Osteocyte (in vitro differentiated cells): ENCODE measurements at places on chromosomes 13 and 19. TPM values are rescaled to one million over a fixed set of nuclear protein-coding genes. Genes with fewer than 3 reads are reported as not detected.

The MYO1F gene
- total RNA-seq: 0.31 and 0.43 TPM in 2 replicates

The POU4F1 gene
- total RNA-seq: not detected in 2 replicates

The NTN5 gene
- 1.3 and 1.7 TPM in 2 replicates for total RNA-seq

The NPAS1 gene
- 0.71 and 0.99 TPM in 2 replicates for total RNA-seq

The FAM124A gene
- total RNA-seq: 1.8 TPM in 2 replicates

The OVOL3 gene
- not detected in 2 replicates for total RNA-seq

The RYR1 gene
- 0.03 and 0.50 TPM in 2 replicates for total RNA-seq

The TUBA3C gene
- not detected in 2 replicates for total RNA-seq

The STAP2 gene
- 2.7 and 5.9 TPM in 2 replicates for total RNA-seq

The CLC gene
- total RNA-seq: not detected in 2 replicates

The CCDC194 gene
- total RNA-seq: not detected in 2 replicates

The ZNF331 gene
- 7.4 and 8.0 TPM in 2 replicates for total RNA-seq
